ENCODE measurements at places on chromosomes 7 and 10.

- no peak for DNase-seq
These were observed 74.0 kb upstream of the GSDME start for GRCh38 chr7:24831240-24831639.

- DNase-seq = no peak
These were observed 22.3 kb upstream of the TMEM72 start for GRCh38 chr10:44888886-44889285.

- DNase-seq = no peak
These were observed 8.0 kb downstream of the CALHM3 start for GRCh38 chr10:103470761-103471653.

DNA sequence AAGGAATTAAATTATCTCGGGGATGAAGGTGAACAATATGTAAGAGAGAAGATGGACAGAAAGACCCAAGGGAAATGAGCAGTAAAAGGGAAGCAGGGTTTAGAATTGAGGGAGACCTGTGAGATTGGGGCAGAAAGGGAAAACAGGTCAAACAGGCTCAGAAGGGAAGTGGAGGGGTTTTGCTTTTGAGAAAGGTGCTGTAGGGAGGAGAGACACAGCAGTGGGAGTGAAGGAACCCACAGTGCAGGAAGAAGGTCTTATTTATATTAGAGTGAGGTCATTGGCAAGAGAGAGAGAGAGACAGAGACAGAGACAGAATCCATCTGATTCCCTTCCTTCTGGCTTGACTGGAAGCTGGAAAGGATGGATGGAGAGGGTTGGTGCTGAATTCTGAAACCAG is 3.5 kb upstream of the TCAF1 start:
- DNase-seq = no peak

All from NCI-H1694 (cell line).